ENCODE measurements at places on chromosomes 16 and 17. TPM values are rescaled to one million over a fixed set of nuclear protein-coding genes. Genes with fewer than 3 reads are reported as not detected.

Gene KRTAP1-5
- polyA plus RNA-seq = not detected

Gene COG4
- polyA plus RNA-seq = 59.6 TPM

DNA sequence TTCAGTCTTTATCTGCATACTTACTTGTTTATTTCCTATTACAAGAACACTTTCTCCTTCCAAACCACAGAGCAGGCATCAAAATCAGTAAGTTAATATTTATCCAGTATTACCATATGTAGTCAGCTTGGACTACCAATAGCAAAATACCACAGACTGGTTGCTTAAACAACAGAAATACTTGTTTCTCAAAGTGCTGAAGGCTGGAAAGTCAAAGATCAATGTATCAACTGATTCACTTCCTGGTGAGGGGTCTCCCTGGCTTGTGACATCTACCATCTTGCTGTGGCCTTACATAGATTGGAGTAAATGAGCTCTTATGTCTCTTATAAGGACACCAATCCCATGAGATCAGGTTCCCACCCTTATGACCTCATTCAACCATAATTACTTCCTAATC is 2.6 kb downstream of the STXBP4 start:
- H3K27ac ChIP-seq = peak overlapping the region; percentile 32

GRCh38 chr16:85554114-85554888 is 58.8 kb upstream of the GSE1 start:
- peaks cover 36% of the 10 kb centered on the region for H3K4me1 ChIP-seq
- peak; percentile 64 for DNase-seq
- no peaks in the 10 kb centered on the region for H3K27me3 ChIP-seq
- H3K36me3 ChIP-seq = peaks cover 4% of the 10 kb centered on the region

- H3K4me3 ChIP-seq = no peak overlapping the region
- H3K27ac ChIP-seq = no peak overlapping the region
- DNase-seq = no peak
- no peaks in the 10 kb centered on the region for H3K36me3 ChIP-seq
- no peaks in the 10 kb centered on the region for H3K27me3 ChIP-seq
Observed at GRCh38 chr16:11498683-11499082, 88.0 kb downstream of the LITAF start.

DNA sequence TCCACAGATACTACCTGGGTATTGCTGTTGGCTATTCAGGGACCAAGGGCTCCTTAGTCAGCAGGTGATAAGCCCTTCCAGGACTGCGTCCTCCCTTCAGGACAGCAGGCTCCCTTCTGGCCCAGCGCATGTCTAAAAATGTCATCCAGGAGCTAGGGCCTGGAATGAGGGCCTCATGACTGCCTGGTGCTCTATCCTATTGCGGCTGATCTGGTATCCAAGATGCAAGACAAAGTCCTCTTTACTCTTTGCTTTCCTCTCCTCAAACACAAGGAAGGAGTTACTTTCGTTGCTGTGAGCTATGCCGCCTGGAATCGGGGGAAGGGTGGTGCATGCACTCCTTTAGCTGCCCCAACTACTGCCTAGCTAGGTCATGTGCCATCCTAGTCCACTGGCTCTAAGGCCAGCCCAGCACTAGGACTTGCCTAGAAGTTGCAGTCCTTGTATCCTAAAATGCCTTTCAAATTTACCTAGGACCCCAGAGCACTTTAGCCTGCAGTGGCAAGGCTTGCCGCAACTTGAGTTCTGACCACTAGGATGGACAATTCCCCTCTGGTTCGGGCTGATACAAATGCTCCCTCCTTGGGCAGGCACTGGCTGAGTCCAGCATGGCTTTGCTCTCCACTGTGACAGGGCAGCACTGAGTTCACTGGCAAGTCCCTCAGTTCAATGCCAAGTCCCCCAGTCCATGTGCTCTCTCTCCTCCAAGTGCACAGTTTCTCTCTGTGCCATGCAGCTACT is 10.1 kb upstream of the TMEM219 start:
- no peaks in the 10 kb centered on the region for H3K36me3 ChIP-seq
- peak; percentile 68 for DNase-seq
- peak overlapping the region; percentile 89 for H3K27ac ChIP-seq
- no peak overlapping the region for H3K4me3 ChIP-seq
- no peaks in the 10 kb centered on the region for H3K27me3 ChIP-seq

DNA sequence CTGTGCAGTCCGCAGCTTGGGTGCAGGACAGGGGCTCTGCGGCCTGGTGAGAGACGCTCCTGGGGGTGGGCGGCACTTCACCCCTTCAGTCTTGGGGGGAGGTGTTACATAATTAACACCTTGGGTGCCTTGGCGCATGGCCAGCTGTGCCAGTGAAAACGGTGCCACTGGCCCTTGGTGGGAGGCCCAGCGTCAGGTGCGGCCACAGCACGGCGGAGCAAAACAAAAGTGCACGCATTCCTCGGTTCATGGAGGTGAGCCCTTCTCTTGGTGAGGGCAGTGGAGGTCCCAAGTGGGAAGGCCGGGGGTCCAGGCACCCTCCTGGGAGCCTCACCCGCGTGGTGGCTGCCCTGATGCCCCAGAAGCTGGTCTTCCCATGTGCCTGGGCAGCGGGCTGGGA is 89.8 kb downstream of the ENGASE start:
- no peak overlapping the region for H3K27ac ChIP-seq
- DNase-seq = no peak
- no peaks in the 10 kb centered on the region for H3K36me3 ChIP-seq
- H3K4me3 ChIP-seq = no peak overlapping the region

DNA sequence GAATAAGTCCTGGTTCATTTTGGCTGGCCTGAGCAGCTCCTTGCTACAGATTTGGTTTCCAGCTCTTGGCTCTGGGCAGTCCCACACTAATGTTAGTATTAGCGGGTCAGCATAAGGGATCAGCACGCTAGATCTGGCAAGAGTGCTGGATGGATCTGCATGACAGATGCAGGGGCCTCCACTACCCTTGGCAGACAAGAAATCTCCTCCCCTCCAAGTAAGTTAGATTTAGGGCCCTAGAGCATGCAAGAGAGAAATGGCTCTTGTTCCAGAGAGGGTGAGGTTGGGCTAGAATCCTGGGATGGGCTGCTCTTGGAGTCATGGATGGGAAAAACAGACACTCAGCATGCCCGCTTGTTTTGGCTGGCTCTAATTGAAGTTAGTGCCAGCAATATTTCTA is 414.3 kb downstream of the RBFOX1 start:
- no peak for DNase-seq
- H3K4me1 ChIP-seq = no peaks in the 10 kb centered on the region
- no peak overlapping the region for H3K4me3 ChIP-seq
- no peaks in the 10 kb centered on the region for H3K27me3 ChIP-seq

All from large intestine (tissue), 12 donors.